T-helper 2 cell treated with Interferon-gamma antibody and Interleukin-4, amounts not matched to agents 5 μg/mL and 100 μg/mL, for 36 hours (primary cell): ENCODE measurements at places on chromosomes 7 and 10.

DNA sequence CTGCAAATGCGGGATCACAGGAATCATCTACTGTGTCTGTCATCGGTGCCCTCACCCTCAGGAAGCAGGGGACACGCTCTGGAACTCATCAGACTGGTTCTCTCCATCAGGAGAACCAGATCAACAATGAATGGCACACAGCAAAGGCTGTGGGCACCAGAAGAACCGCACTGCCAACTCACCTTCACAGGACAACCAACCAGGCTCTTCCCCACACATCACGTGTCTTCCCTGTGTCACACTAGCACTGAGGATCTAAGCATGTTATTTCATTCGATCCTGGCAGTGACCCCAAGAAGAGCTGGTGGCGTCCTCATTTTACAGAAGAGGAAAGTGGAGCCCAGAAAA, 106.1 kb downstream of the TNS3 start:
- no peaks in the 10 kb centered on the region for H3K36me3 ChIP-seq
- no peak for DNase-seq
- H3K27ac ChIP-seq, result no peak overlapping the region
- H3K27me3 ChIP-seq, result no peaks in the 10 kb centered on the region
- H3K4me1 ChIP-seq, result no peaks in the 10 kb centered on the region

DNA sequence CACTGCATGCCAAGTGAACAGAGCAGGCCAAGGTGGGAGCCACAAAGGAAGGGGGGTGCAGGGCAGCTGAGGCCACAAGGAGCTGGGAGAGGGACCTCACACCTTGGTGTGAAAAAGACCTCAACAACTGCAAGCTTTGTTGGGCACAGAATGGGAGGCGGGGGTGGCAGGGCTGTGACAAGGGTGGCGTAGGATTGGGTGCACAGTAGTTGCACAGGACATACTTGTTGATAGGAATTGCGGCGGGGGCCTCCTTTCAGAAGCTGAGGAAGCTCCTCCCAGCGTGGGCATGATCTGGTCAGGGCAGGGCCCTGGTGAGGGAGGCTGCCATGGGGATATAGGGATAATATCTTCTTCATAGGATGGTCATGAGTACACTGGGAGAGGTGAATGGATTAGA, 25.8 kb downstream of the POLL start:
- no peak overlapping the region for H3K27ac ChIP-seq
- peaks cover 23% of the 10 kb centered on the region for H3K27me3 ChIP-seq
- H3K4me3 ChIP-seq, result no peak overlapping the region
- H3K36me3 ChIP-seq, result no peaks in the 10 kb centered on the region
- peaks cover 22% of the 10 kb centered on the region for H3K4me1 ChIP-seq
- no peak for DNase-seq

GRCh38 chr10:5587151-5588079, 62.7 kb downstream of the CALML3 start:
- H3K4me1 ChIP-seq, result no peaks in the 10 kb centered on the region
- H3K36me3 ChIP-seq, result no peaks in the 10 kb centered on the region
- H3K27me3 ChIP-seq, result peaks cover 12% of the 10 kb centered on the region
- H3K27ac ChIP-seq, result no peak overlapping the region
- H3K4me3 ChIP-seq, result no peak overlapping the region
- no peak for DNase-seq

DNA sequence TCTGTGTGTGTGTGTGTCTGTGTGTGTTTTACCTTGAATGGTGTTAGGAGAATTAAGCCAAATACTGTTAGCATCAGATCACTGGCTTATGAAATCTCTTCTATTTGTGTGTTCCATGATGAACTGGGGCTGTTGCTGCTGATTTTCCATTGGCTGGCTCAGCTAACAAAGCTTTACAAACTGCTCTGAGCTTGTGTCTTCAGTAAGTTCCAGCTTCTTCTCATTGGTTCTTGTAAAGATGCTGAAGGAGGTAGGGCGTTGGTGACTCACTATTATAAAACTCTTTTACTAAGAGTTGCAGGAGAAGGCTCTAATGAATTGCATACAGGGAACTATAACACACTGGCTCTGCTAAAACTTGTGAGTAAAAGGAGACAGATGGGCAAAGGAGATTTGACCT, 136.4 kb upstream of the PRKCQ start:
- no peak for DNase-seq
- peaks cover 19% of the 10 kb centered on the region for H3K27me3 ChIP-seq
- H3K27ac ChIP-seq, result no peak overlapping the region
- H3K4me3 ChIP-seq, result no peak overlapping the region

- H3K27me3 ChIP-seq, result peaks cover 27% of the 10 kb centered on the region
- no peak for DNase-seq
- no peaks in the 10 kb centered on the region for H3K36me3 ChIP-seq
- H3K4me3 ChIP-seq, result no peak overlapping the region
Measured at GRCh38 chr7:120931243-120931642, 19.3 kb upstream of the ING3 start.

GRCh38 chr10:79286318-79286951, 60.8 kb upstream of the PPIF start:
- H3K27ac ChIP-seq, result peak overlapping the region; percentile 94
- H3K36me3 ChIP-seq, result peaks cover 30% of the 10 kb centered on the region
- peaks cover 48% of the 10 kb centered on the region for H3K4me1 ChIP-seq
- peak; percentile 83 for DNase-seq

- H3K27ac ChIP-seq, result no peak overlapping the region
- H3K27me3 ChIP-seq, result no peaks in the 10 kb centered on the region
- H3K4me3 ChIP-seq, result no peak overlapping the region
Measured at GRCh38 chr10:31959461-31960173, 31.0 kb upstream of the ARHGAP12 start.

DNA sequence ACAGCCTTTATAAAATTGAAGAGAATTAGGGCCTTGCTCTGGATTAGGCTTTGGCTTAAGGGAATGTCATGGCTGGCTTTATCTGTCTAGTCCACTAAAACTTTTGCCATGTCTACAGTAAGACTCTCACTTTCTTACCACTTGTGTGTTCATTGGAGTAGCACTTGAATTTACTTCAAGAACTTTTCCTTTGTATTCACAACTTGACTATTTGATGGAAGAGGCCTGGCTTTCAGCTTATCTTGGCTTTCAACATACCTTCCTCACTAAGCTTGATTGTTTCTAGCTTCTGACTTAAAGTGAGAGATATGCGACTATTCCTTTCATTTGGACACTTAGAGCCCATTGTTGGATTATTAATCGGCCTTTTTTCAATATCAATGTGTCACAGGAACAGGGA, 96.1 kb downstream of the TPST1 start:
- H3K27ac ChIP-seq, result no peak overlapping the region
- DNase-seq, result no peak
- no peak overlapping the region for H3K4me3 ChIP-seq

DNA sequence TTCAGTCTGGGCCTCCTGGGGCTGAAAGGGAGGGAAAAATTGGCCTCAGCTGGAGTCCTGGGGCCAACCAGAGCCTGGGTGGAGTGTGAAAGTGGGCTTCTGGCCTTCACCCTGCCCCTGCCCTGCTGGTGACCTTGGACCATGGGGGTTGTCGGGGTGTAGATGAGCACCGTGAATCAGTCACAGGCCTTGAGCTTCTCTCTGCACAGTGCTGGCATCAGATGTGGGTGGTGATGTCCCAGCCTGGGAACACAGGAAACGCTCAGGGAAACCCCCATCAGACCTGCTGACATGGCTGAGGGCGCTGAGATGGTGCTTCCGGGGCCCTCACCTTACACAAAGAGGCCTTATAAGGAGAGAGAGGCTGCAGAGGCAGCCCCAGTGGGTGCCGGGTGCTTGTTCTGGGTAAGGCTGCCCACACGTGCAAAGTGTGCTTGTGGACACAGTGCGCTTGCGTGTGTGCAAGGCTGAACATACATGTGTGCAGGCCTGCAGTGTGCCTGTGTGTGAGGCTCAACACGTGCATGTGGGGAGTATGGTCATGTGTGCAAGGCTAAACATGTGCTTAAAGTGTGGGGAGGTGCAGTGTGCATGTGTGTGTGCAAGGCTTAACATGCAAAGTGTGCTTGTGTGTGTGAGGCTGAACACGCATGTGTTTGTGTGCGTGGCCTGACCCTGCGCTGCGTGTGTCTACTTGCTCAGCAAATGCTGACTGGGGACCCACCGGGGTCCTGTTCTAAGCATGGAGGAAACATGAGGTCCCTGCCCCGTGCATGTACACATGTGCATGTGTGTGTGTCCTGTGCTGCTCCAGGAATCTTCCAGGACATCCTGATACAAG, 6.5 kb downstream of the ARPC1B start:
- peak; percentile 90 for DNase-seq
- H3K4me3 ChIP-seq, result peak overlapping the region; percentile 89
- H3K4me1 ChIP-seq, result peaks cover 33% of the 10 kb centered on the region
- H3K27ac ChIP-seq, result peak overlapping the region; percentile 93
- no peaks in the 10 kb centered on the region for H3K27me3 ChIP-seq

DNA sequence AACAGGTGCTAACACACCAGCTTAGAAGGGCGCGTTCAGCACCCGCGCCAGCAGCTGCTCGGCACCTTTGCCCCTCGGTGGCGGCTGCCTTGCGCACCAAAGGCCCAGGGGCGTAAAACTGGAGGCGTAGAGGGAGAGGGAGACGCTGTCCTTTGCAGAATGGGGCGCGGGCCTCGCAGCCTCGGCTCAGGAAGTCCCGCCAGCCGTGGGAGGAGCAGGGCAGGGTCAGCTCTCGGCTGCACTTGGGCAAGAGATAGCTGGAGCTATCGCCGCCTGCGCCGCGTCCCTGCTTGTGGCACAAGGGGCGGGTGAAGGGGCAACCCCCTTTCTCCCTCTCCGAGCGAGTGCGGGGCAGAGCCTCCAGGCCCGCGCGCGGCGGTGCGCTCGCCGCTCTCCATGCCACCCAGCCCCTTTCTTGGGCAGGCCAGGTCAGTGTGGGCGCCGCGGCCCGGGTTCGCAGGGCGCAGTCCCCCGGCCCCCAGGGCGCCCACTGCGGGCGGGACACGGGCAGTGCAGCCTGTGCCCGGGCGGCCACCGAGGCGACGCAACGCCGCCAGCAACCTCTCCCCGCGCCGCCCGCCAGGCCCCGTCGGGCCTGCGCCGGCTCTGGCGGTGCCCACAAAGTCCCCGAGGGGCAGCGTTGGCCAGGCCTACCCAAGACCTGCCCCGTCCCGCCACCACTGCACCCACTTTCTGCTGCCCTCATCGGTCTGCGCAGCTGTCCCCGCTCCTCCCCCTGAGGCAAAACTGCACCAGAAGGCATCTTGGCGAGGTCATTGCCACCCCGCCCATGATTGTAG, 4.1 kb downstream of the NEUROD6 start:
- H3K27me3 ChIP-seq, result peaks cover 31% of the 10 kb centered on the region
- H3K27ac ChIP-seq, result no peak overlapping the region
- no peak overlapping the region for H3K4me3 ChIP-seq
- H3K36me3 ChIP-seq, result no peaks in the 10 kb centered on the region
- DNase-seq, result no peak

DNA sequence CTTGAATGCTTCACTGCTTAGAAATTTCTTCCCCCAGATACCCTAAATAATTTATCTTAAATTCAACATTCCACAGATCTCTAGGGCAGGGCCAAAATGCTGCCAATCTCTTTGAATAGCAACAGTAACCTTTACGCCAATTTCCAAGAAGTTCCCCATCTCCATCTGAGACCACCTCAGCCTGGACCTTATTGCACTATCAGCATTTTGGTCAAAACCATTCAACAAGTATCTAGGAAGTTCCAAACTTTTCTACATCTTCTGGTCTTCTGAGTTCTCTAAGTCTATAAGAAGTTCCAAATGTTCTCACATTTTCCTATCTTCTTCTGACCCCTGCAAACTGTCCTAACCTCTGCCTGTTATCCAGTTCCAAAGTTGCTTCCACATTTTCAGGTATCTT, 1306.9 kb upstream of the SORCS1 start:
- no peak for DNase-seq
- no peak overlapping the region for H3K27ac ChIP-seq
- H3K4me1 ChIP-seq, result no peaks in the 10 kb centered on the region

- H3K36me3 ChIP-seq, result peaks cover 79% of the 10 kb centered on the region
- no peak overlapping the region for H3K27ac ChIP-seq
- no peak overlapping the region for H3K4me3 ChIP-seq
- no peaks in the 10 kb centered on the region for H3K27me3 ChIP-seq
- H3K4me1 ChIP-seq, result peaks cover 29% of the 10 kb centered on the region
- DNase-seq, result no peak
Measured at GRCh38 chr10:73765066-73765465, 16.8 kb upstream of the CHCHD1 start.

DNA sequence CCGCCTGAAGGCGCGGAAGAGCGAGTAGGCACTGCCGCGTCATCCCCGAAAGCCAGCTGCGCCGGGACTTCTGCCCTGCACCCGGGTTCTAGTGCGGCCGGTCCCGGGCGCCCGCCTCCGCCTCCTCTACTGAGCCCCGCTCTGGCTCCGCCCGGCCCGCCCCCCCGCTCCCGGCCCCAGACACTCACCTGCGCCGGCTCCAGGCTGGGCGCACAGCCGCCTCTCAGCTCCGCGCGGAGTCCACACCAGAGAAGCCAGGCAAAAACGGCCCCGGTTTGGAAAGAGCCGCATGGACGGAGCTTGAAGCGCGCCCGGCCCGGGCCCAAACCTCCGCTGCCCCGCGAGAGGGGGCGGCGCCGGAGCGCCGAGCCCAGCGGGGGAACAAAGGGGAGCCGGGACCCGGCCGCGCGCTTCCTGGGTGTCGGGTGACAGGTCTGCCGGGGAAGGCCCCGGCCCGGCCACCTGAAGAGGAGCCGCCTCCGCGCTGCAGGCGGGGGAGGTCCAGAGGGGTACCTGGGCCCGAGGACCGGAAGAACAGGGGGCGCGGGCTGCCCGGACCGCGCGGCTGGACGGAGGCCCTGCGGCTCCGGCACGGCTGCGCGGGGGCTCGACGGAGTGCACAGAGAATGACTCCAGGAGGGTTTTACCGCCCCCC, 168.2 kb downstream of the NRF1 start:
- H3K36me3 ChIP-seq, result no peaks in the 10 kb centered on the region
- H3K4me3 ChIP-seq, result no peak overlapping the region
- H3K27me3 ChIP-seq, result peaks cover 69% of the 10 kb centered on the region
- peaks cover 18% of the 10 kb centered on the region for H3K4me1 ChIP-seq
- DNase-seq, result no peak

- H3K27ac ChIP-seq, result no peak overlapping the region
- H3K4me3 ChIP-seq, result no peak overlapping the region
- no peaks in the 10 kb centered on the region for H3K4me1 ChIP-seq
Measured at GRCh38 chr10:132520177-132520811, 17.3 kb upstream of the INPP5A start.

- H3K4me1 ChIP-seq, result peaks cover 13% of the 10 kb centered on the region
- peaks cover 3% of the 10 kb centered on the region for H3K27me3 ChIP-seq
- H3K4me3 ChIP-seq, result no peak overlapping the region
- no peaks in the 10 kb centered on the region for H3K36me3 ChIP-seq
- no peak overlapping the region for H3K27ac ChIP-seq
Measured at GRCh38 chr7:150942001-150942590, 36.0 kb downstream of the KCNH2 start.

DNA sequence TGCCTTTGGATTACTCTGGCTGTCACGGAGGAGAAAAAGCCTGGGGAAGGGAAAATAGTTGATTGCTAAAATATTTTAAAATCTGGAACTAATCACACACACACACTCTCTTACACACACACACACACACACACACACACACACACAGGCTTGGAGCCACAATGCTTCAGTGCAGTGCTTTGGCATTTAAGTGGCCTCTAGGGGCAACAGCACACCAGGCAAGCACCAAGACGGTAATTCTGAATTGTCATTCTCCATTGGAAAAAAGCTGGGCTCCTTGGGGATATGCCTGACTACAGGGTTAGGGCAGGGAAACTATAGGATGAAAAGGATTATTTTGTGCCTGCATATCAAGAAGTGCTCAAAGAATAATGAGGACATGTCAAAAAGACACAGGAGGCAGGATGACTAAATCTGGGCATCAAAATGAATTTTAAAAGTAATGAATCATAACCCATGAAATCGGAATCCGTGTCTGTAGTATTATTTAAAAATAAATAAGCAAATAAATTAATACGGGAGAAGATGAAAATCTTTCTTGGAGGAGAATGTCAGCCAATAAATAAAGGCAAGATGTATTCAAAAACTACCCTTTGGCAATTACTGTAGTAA, 30.4 kb upstream of the DDC start:
- H3K36me3 ChIP-seq, result peaks cover 3% of the 10 kb centered on the region
- DNase-seq, result peak; percentile 17
- H3K4me1 ChIP-seq, result peaks cover 68% of the 10 kb centered on the region
- peaks cover 2% of the 10 kb centered on the region for H3K27me3 ChIP-seq
